ENCODE measurements at places on chromosomes 1 and 21. TPM values are rescaled to one million over a fixed set of nuclear protein-coding genes. Genes with fewer than 3 reads are reported as not detected.

OR2G6 gene
- total RNA-seq = not detected

DNA sequence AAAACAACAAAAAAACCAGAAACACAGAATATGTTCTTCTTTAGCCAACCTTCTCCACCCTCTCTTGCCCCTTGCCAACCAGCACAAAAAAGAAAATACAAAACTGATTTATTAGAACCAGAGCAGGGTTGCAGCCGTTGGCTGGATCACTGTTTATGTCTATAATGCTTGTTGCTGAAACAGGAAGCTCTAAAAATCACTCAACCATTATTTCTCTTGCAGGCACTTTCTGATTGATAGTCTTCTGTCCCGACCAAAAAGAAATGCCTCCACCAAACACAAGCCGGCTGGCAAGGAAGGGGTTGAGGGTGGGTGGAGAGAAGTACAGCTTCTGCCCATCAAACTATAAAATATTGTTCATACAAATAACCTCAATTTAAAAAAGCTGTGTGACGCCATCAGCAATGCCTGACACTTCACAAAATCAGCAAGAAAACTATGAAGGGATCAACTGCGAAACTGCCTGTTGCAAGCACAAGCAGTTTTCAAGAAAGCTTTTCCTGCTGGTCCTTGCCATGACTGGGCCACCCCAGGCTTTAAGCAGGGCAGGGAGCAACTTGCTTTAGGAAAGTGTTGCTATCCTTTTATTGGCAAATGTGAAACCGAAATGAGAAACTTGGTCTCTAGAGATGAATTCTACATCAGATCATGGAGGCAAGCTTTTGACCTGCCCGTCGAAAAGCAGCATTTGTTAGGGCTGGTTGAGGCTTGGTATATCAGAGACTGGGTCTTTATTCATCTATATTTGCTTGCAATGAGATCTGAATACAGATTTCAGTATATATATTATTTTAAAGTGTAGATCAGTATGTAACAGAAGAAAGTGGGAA is 174.2 kb downstream of the RUNX1 start:
- H3K36me3 ChIP-seq = peaks cover 78% of the 10 kb centered on the region
- peak overlapping the region; percentile 13 for H3K4me3 ChIP-seq
- peaks cover 6% of the 10 kb centered on the region for H3K4me1 ChIP-seq
- peak overlapping the region; percentile 29 for H3K27ac ChIP-seq

- no peak overlapping the region for H3K4me3 ChIP-seq
- no peaks in the 10 kb centered on the region for H3K36me3 ChIP-seq
- H3K4me1 ChIP-seq = no peaks in the 10 kb centered on the region
- DNase-seq = no peak
- H3K27ac ChIP-seq = no peak overlapping the region
- peaks cover 2% of the 10 kb centered on the region for H3K27me3 ChIP-seq
These were observed 90.4 kb downstream of the TGFB2 start for GRCh38 chr1:218435528-218435927.

DNA sequence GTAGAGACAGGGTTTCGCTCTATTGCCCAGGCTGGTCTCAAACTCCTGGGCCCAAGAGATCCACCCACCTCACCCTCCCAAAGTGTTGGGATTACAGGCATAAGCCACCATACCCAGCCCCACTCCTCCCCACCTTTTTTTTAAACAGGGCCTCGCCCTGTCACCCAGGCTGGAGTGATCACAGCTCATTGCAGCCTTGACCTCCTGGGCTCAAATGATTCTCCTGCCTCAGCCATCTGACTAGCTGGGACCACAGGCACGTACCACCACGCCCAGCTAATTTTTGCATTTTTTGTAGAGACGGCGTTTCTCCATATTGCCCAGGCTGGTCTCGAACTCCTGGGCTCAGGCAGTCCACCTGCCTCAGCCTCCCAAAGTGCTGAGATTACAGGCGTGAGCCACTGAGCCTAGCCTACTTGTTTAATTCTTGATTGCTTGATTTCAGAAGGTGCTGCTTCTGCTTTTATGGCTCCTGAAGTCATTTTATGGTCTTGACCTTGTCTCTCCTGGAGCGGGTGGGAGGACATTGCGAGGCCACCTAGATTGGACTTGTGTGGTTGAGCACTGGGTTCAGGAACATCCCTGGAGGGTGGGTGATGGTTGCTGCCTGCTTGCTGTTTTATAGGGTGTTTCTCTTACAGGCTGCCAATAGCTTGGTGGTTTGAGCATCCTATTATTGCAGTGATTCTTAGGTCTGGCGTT is 81.9 kb downstream of the GALNT2 start:
- H3K36me3 ChIP-seq = peaks cover 2% of the 10 kb centered on the region
- peaks cover 68% of the 10 kb centered on the region for H3K4me1 ChIP-seq
- H3K4me3 ChIP-seq = peak overlapping the region; percentile 59
- DNase-seq = no peak
- H3K27me3 ChIP-seq = no peaks in the 10 kb centered on the region

GRCh38 chr21:45632160-45632559 is 11.4 kb upstream of the PCBP3 start:
- H3K27me3 ChIP-seq = peaks cover 2% of the 10 kb centered on the region
- H3K27ac ChIP-seq = peak overlapping the region; percentile 0
- DNase-seq = no peak

GRCh38 chr1:243730487-243731150 is 119.4 kb downstream of the AKT3 start:
- H3K4me1 ChIP-seq = peaks cover 33% of the 10 kb centered on the region
- DNase-seq = no peak
- no peak overlapping the region for H3K4me3 ChIP-seq
